ENCODE measurements at places on chromosomes 2 and 18.

DNA sequence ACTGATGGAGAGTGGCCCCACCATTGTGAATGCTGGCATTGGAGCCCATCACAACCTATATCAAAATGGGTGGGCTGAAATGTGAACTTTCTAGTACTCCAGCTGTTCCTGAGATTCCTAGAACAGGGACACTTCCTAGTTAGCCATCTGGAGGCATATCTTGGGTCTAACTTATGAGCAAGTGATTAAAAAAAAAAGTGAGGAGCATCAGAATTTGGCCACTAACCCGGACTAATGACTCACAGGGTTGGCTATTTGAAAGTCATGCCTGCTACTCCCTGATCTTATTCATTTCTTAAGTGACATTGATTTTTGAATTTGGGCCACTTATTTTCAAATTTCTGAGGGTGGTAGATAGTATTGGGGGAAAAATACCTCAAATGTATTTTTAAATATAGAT, 216.6 kb downstream of the HRH4 start:
- no peak for DNase-seq

- DNase-seq, result no peak
Measured at GRCh38 chr2:120148669-120149068, 74.5 kb downstream of the TMEM185B start.

DNA sequence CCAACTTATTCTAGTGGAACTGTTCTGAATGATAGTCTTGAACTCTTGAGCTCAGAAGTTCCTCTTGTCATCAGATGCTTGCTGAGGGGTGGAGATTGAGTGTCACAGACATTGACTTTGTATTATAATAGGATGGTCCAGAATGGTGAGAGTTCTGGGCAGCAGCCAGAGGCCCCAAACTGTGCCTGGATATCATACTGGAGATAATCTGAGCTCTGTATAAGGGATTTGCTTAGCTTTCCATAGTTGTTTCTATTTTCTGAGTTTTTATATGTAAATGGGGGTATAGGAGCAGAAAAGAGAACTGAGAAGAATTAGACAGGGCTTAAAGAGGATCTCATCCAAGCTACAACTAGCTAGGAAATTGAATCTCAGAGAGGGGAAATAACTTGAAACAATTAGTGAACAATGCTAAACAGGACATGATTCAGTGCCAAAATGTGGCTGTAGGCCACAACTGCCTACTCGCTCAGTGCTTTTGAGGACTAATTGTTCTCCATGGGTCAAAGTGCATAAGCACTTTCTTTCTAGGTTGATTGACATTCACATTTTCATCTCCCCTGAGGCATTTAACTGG, 10.1 kb upstream of the LCLAT1 start:
- no peak for DNase-seq

- no peak for DNase-seq
Measured at GRCh38 chr18:70366670-70367069, 77.8 kb downstream of the SOCS6 start.

DNA sequence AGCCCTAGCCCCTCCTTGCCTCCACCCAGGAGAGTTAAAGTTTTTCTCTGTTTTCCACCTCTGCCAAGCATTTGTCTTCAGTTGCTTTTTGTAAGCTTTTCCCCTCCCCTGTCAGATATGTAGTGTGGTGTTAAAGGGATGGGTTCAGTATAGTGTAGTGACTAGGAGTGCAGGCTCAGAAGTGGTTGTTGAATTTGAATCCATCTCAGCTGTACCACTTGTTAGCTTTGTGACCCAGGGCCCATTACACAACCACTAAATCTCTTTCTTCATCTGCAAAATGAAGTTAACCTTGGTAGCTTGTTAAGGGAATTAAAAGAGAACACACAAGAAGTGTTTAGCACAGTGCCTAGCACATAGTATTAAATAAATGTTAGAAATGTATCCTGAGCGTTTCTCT, 56.9 kb downstream of the MAP3K20 start:
- DNase-seq, result no peak

- DNase-seq, result no peak
Measured at GRCh38 chr2:235094457-235094856, 142.6 kb downstream of the SH3BP4 start.

DNA sequence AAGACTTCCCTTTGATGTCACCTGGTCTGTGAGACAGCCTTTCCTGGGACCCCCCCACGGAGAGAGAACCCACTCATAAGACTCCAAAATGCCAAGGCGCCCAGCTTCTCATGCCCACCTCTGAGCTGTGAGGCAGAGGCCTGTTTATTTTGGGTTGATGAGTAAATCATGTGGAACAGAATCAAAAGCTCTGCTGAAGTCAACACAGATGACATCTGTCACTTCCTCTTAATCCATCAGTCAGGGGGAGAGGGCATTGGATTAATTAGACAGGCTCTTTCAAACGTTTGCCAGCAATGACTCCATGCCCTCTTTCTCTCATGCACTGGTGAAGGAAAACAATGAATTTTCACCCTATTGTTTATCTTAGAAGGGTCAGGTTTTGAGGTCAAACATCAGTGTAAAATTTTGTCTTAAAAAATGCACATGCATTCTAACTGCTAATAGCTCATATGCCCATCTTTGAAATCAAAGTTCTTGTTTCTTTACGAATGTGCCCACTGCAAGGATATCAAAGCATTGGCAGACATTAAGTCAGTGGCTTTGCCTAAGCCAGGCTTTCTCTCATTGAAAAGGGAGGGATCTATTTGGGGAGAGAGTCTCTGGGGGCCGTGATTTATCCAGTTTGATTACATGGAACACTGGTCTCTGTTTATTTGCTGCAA, 184.1 kb downstream of the ACKR3 start:
- DNase-seq, result no peak

GRCh38 chr2:23637011-23637778, 252.2 kb downstream of the KLHL29 start:
- DNase-seq, result no peak

DNA sequence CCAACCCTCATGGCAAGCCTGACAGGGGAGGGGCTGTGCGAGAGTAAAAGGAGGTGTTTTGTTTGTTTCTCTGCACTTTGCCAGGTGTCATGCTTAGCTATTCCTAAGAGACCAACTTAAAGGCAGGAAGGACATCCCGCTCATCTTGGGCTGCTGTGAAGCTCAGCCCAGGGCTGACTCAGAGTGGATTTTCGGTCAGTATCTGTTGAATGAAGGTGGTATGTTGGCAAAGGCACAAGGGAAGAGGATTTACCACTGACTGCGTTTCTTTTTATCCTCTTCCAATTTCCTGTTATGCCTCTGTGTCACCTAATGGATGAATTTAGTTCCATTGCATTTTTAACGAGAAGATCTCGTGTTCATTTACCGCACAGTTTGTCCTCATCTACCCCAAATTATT, 18.9 kb downstream of the TRPM8 start:
- DNase-seq, result no peak

All from stimulated activated CD8-positive, alpha-beta memory T cell treated with anti-CD3 and anti-CD28 coated beads, Interleukin-15, amount 100 ng/mL, for 24 hours (primary cell).